ENCODE measurements at places on chromosomes 12 and 14.

DNA sequence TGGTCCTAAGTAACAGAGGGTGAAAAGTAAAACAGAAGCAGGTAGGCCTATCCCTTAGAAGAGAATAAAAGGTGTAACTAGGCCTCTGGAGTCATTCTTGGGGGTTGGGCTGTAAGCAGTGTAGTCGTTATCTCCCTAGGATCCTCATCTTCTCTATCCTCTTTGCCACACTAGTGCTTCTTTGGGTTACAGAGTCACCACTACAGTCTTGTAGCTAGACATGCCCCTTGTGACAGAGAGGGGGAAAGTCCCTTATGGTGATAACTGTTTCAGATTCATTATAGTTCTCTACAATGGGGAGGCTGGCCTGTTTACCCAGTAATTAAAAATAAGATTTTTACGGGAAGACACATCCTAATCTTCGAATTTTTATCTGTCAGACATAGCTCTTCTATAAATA lies 16.4 kb upstream of the SRP54 start:
- no peak for DNase-seq

DNA sequence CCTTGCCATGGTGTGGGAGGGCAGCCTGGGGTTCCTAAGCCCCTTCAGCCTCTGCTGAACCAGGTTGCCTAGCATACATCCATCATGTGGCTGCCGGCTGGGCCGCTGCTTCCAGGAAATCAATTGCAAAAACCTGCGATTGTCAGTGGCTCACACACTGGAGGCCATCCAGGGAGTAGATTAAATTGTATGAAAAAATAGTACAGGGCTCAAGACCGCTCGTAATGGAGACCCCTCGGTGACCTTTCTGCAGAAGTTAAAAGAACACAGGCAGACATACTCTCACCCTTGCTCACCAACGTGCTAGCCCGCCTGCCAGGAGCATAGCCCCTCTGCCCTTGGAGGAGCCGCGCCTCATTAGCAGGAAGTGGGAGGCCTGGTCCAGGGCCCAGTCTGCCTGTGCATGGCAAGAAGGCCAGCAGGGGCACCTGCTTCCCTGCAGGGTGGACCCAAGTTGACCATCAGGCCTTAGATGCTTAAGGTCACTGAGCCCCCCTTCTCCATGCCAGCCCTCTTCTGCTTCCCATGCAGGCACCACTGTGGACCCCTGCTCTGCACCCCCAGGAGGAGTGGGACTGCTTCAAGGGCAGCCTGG lies 31.4 kb upstream of the CIPC start:
- DNase-seq, result no peak

- DNase-seq, result no peak
Observed at GRCh38 chr12:104547235-104547634, 90.5 kb downstream of the CHST11 start.

DNA sequence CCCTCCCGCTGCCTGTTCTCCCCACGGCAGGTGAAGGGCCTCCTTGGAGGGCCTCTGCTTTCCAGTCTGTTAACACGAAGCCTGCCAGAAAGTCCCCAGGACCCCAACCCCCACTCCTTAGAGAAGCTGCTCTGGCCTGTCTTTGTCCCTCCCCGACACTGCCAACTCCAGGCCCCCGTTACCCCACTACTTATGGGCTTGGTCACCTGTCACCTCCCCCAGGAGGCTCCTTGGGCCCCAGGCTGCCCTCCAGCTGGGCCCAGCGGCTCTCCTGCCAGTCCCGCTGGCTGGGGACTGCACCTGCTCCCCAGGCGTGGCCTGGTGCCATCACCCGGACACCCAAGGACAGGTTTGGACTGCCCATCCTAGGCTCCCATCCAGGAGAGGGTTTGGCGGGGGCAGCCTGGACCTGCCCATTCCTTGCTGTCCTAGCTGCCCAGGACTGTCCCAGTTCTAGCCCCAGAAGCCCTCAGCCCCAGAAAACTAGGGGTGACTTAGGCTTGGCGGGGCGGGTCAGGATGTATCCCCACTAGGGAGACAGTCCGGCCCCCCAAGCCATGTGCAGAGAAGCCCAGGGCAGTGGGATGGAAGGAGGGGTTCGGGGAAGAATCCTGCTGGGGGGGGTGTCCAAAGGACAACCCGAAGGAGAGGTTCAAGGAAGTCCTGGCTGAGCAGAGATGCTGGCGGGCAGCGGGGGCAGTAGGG lies 155.7 kb upstream of the C14orf180 start:
- DNase-seq, result no peak

- no peak for DNase-seq
Observed at GRCh38 chr14:105602243-105602750, 75.9 kb downstream of the TMEM121 start.

DNA sequence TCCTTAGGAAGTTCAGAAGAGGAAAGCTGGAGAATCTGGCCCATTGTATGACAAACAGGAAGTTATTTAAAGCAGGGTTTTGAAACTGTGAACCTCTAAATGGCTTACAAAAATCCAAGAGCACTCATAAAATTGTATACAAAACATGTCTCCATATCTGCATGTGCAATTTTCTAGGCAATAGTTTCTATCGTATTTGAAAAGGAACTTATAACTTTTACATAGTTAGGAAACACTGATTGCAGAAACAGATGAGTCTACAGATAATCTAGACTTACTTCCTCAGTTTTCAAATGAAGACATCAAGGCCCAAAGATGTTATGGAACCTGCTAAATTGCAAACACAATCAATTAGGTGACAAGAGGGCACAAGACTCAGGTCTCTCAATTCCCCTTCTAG lies 53.3 kb upstream of the ETV6 start:
- DNase-seq, result no peak

- DNase-seq, result no peak
Observed at GRCh38 chr12:130634866-130635265, 81.2 kb downstream of the RIMBP2 start.

GRCh38 chr14:57461777-57462320 lies 31.8 kb downstream of the CCDC198 start:
- DNase-seq, result no peak

- peak; percentile 64 for DNase-seq
Observed at GRCh38 chr12:53205747-53206419, 1.2 kb downstream of the ITGB7 start.

- no peak for DNase-seq
Observed at GRCh38 chr12:1056390-1056789, 65.4 kb downstream of the ERC1 start.

DNA sequence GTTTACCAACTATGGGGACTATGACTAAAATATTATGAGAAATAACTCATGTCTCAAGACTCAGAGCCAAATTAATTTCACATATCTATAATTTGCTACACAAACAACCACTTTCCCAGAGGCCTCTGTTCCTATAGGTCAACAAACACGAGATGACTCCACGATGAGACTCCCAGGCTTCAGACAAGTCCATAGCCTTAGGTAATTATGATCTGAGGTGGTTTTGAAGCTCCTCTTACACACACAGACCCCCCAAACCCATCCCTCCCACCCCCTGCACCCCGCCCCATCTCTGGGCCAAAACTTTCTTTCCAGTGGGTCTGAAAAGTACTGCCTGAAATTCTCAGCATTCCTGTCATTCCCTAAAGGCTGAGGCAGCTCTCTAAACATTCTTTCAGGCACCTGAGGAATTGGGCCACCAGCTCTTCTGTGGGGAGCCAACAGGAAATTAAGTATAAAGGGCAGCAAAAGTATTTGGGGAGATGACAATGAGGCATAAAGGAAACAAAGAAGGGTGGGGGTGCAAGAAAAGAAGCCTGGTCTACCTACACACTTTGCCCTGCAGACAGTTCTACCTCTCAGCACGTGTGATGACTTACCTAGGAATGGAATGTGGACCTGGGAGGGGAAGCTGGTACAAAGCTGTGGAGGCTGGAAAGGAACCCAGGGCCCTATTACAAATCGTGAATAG lies 143.6 kb downstream of the PAWR start:
- peak; percentile 77 for DNase-seq

DNA sequence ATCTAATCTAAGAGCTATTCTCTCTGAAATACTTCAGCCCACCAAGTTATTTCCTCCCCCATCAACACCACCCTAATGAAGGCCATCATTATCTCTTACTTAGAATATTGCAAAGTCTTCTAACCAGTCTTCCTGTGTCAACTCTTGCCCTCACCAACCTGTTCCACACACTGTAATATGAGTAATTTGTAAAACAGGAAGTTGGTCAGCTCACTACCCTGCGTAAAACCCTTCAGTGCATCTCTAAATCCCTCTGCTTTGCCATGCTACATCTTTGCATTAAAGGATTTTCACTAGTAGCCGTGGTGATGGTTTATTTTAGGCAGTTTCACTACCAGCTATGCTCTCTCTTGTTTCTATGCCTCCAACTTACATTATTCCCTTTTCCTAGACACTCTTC lies 70.0 kb downstream of the KIF21A start:
- DNase-seq, result no peak

- no peak for DNase-seq
Observed at GRCh38 chr14:103391048-103391447, 5.8 kb downstream of the MARK3 start.

GRCh38 chr12:2396448-2396871 lies 343.7 kb downstream of the CACNA1C start:
- no peak for DNase-seq

- DNase-seq, result no peak
Observed at GRCh38 chr14:68982581-68982980, 3.5 kb upstream of the ACTN1 start.

GRCh38 chr12:83181074-83181473 lies 494.4 kb downstream of the TMTC2 start:
- DNase-seq, result no peak

- DNase-seq, result no peak
Observed at GRCh38 chr14:59570122-59570521, 6.5 kb downstream of the CCDC175 start.

DNA sequence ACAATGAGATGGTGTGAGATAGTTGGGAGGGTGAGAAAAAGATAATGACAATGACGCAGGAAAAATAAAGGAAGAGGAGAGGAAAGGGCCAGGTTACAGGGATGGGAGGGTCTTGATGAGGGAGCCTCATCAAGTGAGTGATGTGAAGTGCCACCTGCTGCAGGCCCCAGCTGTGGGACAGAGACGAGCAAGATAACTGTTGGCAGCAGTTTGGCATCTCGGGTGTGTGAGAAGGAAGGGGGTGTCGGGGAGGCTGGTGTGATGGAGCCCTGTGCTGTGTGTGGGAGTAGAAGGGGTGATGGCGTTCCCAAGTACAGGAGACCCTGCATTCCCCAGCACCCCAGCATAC lies 11.4 kb upstream of the TAC3 start:
- DNase-seq, result no peak

- no peak for DNase-seq
Observed at GRCh38 chr14:42370056-42370455, 763.4 kb downstream of the LRFN5 start.

- no peak for DNase-seq
Observed at GRCh38 chr12:26276709-26277108, 81.3 kb downstream of the SSPN start.

All from T1000 (cell line).